ENCODE measurements at places on chromosomes 3 and 15. TPM values are rescaled to one million over a fixed set of nuclear protein-coding genes. Genes with fewer than 3 reads are reported as not detected.

GRCh38 chr3:194221336-194221735 lies 85.4 kb downstream of the HES1 start:
- DNase-seq, result no peak

TRIM42 gene
- total RNA-seq, result not detected

GRCh38 chr3:129824926-129825541 lies 68.5 kb downstream of the TMCC1 start:
- peak; percentile 36 for DNase-seq

FETUB gene
- total RNA-seq, result 0.07 TPM

GRCh38 chr15:61974759-61975158 lies 85.5 kb downstream of the VPS13C start:
- peak; percentile 15 for DNase-seq

- DNase-seq, result no peak
Measured at GRCh38 chr3:43246976-43247375, 39.4 kb upstream of the SNRK start.

DNA sequence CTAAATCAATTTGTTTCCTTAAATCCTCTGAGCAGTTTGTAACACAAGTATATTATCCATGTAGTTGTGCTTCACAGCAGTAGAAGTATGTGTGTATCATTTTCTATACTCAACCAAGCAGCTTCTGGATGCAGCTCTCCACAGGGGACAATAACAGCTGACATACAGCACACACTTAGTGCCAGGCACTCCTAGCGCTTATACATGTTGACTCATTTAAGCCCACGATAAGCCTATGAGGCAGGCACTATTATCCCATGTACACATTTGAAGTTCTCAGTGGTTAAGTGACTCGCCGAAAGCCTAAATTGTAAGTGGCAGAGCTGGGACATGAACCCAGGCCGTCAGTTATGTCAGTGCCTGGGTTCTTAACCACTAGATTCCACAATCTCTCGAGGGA lies 20.3 kb upstream of the LPP start:
- DNase-seq, result no peak

CRYGS gene
- total RNA-seq, result 1.1 TPM
